ENCODE measurements at places on chromosomes 7 and 10.

DNA sequence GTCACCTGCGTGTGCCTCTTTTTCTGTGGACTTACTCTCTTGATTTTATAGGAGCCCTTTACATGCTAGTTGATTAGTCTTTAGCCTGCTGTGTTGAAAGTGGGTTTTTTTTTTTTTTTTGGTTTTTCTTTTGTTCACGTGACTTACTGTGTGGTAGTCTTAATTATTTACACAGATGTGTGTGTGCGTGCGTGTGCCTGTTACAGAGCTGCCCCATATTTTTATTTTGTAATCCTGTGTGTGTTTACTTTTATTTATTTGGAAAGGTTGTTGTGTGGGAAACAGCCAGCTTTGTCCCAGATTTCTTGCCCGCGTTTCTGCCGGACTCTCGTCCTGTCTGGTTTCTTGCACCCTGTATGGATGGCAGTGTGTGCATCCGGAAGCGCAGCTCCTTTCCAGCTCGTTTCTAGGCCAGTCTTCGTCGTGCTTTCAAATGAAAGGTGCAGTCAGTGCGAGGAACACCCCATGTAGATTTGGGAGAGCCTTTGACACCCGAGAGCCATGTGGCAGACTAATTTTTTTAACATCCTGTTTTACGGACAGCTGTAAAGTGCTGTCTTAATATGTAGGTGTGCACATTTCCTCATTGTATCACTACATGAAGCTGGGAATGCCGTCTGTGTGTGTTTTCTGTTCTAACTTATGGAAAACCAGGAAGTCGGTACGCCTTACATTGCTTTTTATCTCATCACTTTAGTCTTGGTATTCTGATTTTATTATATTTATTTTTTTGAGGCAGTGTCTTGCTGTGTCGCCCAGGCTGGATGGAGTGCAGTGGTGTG, 55.6 kb downstream of the DNAJB6 start:
- DNase-seq, result no peak

GRCh38 chr7:71982851-71983250, 429.3 kb downstream of the CALN1 start:
- DNase-seq, result no peak

GRCh38 chr10:31075434-31075833, 43.8 kb upstream of the ZNF438 start:
- DNase-seq, result peak; percentile 96

DNA sequence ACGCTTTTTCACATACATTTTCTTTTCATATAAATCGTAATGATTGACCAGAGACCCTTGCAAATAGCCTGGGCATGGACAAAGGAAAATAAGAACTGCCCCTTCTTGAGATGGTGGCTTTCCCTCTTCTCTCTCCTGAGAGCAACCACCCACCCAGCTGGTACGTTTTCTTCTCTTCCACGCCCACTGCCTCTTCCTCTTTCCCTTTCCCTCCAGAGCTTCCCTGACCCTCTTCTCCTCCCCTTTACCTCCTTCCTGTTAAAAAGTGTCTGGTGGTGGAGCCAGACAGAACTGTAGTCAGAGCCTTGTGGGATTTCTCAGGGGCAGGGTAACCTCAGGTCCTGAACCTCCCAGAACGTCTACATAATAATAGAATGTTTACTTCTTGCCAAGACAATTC, 23.2 kb downstream of the GPR141 start:
- DNase-seq, result no peak

- no peak for DNase-seq
These were observed 5.0 kb upstream of the TSPAN15 start for GRCh38 chr10:69446229-69446628.

DNA sequence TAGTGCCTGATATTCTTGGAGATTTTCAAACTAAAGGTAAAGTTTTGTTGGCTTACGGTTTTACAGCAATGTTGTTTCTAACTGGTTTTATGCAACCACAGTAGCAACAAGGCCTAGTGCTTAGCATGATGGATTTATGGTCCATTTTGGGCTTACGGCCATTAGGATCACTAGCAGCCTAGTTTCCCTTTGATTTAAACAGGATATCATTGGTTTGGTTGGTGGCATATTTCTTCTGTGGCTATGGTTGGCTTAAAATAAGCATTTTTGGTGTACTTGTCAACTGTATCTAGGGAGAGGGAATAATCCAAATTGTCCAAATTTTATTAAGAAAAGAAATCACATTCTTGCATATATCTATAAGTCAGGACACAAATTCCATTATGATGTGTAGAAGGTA, 194.0 kb downstream of the HDAC9 start:
- peak; percentile 92 for DNase-seq

GRCh38 chr7:41705109-41705901, 2.4 kb upstream of the INHBA start:
- peak; percentile 92 for DNase-seq

DNA sequence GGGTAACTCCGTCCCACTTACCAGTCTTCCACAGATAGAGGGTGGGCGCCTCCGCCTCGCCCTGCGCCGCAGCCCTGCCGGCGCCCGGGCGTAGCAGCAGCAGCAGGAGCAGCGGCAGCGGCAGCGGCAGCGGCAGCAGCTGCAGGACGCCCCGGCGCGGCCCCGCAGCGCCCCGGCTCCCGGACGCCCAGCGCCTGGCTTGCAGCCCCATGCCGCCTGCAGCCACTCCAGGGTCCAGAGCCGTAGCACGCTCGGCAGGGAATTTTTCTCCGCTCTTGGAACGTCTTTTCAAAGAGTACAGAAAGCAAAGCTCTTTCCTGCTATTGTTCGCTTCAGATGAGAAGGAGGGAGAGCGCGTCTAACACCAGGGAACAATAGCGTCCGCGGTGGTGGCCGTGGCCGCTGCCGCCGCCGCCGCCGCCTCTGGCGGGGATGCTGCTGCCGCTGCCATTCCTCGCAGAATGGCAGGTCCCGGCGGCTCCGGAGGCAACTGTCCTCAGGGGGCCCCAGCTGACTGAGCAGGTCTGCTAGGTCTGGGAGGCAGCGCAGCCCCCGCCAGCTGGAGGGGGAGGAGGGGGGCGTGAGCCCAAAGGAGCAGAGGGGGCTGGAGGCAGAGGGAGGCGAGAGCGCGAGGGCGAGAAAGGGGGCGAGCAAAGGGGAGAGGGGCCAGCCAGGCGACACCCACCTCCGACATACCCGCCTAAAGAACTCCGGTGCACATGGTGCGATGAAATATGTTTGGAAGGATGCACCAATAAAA, at the start of gene THSD7A:
TSS of gene THSD7A (minus strand) at position 463 of the 760 bp plus-strand sequence. CDS start at position 211, 252 bp downstream.
- DNase-seq, result peak; percentile 51

- DNase-seq, result peak; percentile 51
These were observed 6.2 kb upstream of the CH25H start for GRCh38 chr10:89213191-89213808.

- DNase-seq, result no peak
These were observed 718 bp upstream of the FZD1 start for GRCh38 chr7:91263384-91264045.

- DNase-seq, result no peak
These were observed 65.3 kb downstream of the KMT2E start for GRCh38 chr7:105079348-105079747.

DNA sequence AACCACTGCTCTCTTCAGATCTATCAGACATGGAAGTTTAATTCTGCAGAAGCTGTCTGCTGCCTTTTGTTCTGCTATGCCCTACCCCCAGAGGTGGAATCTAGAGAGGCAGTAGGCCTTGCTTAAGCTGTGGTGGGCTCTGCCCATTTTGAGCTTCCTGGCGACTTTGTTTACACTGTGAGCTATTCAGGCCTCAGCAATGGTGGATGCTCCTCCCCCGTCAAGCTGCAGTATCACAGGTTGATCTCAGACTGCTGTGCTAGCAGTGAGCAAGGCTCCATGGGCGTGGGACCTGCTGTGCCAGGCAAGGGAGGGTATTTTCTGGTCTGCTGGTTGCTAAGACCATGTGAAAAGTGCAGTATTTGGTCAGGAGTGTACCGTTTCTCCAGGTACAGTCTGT, 45.1 kb upstream of the CDK14 start:
- DNase-seq, result no peak

- no peak for DNase-seq
These were observed 56.8 kb downstream of the TPST1 start for GRCh38 chr7:66261941-66262340.

Data from fibroblast of skin of abdomen (primary cell).